IPS DF 19.7 (cell line): ENCODE measurements at places on chromosomes 13 and 19.

- peak; percentile 69 for DNase-seq
Observed at GRCh38 chr19:4267101-4267900, 11.8 kb upstream of the SHD start.

GRCh38 chr13:33493672-33494365 lies 208.3 kb upstream of the STARD13 start:
- no peak for DNase-seq

GRCh38 chr13:99792079-99792921 lies 179.3 kb downstream of the ZIC5 start:
- no peak for DNase-seq

DNA sequence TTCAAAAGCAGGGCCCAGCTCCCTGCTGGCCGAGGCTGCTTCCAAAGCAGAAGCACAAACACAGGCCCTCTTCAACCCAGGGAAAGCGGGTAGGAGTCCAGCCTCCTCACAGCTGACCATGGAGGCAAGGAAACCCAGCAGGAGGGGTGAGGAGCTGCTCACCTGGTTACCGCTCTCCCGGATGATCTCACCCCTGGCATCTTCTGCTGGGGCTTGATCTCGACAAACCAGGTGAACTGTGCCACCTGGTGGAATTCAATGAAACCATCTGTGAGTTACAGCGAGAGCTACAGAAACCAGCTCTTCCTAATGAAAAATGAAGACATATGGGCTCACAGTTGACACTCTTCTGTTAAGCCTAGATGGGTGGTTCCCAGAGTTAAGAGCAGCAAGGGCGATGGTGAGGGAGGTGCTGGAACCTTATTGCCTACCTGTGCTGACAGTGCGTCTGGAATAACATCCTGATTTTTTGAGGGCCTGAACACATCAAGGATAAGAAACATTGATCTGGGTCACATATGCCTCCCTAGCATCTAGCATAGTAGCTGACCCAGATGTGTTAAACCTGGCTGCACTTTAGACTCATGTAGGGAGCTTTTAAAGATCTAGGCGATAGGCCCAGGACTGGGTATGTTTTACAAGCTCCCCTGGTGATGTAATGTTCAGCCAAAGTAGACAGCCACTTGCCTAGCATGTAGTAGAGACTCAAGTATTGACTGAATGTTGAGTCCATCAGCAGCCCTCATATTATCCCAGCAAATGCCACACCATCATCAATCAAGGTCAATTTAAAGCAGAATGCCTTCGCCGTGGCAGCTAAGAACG lies 6.1 kb downstream of the DHRS12 start:
- DNase-seq, result peak; percentile 71

GRCh38 chr19:49224879-49225278 lies 67.3 kb downstream of the TRPM4 start:
- DNase-seq, result no peak

DNA sequence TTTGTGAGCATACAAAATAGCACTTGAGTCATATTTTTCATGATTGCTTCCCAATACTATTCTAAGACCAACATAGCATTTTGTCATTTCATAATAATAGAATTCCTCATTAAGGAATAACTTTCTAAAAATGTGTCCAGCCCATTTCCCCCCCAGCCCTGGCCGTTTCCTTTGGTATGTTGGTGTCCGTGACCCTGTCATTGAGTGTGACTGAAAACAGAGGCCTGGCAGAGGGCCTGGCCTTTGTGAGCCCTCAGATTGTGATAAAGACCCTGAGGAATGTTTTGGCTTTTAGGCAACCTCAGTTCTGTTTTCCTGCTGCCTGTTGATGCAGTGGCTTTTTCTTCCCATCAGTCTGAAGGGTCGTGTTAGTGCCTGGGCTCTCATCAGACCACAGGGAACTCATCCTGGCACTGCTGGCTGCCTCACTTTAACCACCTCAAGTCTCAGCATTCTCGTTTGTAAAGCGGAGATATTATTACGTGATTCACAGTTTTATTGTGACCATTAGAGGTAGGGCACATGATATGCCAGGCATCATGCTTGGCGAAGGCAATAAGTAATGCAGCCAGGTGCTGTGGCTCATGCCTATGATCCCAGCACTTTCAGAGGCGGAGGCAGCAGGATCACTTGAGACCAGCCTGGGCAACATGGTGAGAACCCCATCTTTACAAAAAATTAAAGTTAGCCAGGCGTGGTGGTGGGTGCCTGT lies 13.8 kb downstream of the SPINT2 start:
- DNase-seq, result no peak

GRCh38 chr19:821825-822503 lies at the start of gene PLPPR3:
Gene PLPPR3, minus strand, starts transcription at chr19:821955. Its CDS starts 396 bp downstream, at chr19:821559.
- DNase-seq, result no peak

GRCh38 chr19:18875726-18876125 lies 20.2 kb downstream of the CERS1 start:
- no peak for DNase-seq

GRCh38 chr13:110683921-110684320 lies 22.0 kb downstream of the CARS2 start:
- DNase-seq, result no peak

GRCh38 chr13:108037348-108037747 lies 178.0 kb downstream of the LIG4 start:
- DNase-seq, result no peak

DNA sequence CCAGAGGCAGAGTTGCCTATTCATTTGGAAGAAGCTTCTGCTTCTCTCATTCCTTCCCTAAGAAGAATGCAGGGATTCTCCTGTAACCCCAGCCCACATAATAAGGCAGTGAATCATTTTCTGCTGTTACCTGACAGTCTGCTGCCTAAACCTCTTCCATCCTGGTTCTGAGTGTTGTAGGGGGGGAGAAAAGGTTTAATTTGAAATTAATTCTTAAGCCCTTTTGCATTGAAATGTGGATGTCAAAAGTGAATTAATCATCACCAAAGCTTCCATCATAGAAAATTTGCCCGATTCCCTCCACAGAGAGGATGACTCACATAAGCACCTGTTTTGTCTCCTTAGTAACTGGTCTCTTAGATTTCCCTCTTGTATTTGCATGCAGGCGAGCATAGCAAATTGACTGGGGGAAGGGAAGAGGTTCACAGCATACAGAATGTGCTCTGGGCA lies 146.7 kb upstream of the FNDC3A start:
- no peak for DNase-seq

- DNase-seq, result no peak
Observed at GRCh38 chr13:21683034-21683733, 12.3 kb downstream of the FGF9 start.

- DNase-seq, result no peak
Observed at GRCh38 chr19:11538232-11539036, at the start of gene CNN1. Gene CNN1, plus strand, starts transcription at chr19:11538851. Its CDS starts 77 bp downstream, at chr19:11538928.

DNA sequence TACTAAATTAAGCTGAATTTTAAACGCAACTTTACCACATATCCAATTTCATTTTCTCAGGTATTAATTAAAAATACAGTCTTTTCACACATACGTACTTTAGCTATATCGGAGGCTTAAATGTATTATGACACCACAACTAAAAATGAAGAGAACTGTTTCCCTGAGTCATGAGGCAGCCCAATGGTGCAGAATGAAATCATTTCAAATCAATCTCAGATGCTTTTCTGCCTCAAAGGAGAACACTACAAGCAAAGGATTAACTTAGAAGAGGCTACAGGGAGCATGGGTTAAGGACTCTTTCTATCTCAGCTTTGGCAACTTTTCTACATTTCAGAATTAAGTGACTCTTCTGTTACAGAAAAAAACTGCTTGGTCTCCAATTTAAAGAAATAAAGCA lies 516.3 kb upstream of the HTR2A start:
- DNase-seq, result no peak

GRCh38 chr13:110627351-110627750 lies 12.0 kb downstream of the NAXD start:
- no peak for DNase-seq

GRCh38 chr13:44237276-44237767 lies 136.3 kb upstream of the SERP2 start:
- no peak for DNase-seq
